ENCODE measurements at places on chromosomes 5 and 9.

GRCh38 chr9:36402536-36402935 lies 2.5 kb upstream of the RNF38 start:
- DNase-seq: no peak

- no peak for DNase-seq
These were observed 146.1 kb upstream of the RAI14 start for GRCh38 chr5:34510002-34510401.

- DNase-seq: no peak
These were observed 70.8 kb downstream of the PSMB7 start for GRCh38 chr9:124344291-124345050.

- DNase-seq: no peak
These were observed 1.6 kb downstream of the LIFR start for GRCh38 chr5:38554861-38555260.

DNA sequence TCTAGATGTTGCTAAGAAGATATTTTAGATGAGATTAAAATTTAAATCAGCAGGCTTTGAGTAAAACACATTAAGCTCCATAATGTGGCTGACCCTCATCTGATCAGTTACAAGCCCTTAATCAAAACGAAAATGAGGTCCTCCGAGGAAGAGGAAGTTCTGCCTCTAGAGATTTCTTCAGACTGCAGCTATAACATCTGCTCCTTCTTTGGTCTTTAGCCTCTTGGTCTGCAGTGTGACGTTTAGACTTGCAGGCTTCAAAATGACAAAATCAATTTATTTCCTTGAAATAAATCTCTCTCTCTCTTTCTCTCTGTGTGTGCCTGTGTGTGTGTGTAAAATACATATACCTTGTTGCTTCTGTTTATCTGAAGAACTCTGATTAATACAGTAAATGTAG lies 1429.8 kb upstream of the CDH9 start:
- DNase-seq: no peak

DNA sequence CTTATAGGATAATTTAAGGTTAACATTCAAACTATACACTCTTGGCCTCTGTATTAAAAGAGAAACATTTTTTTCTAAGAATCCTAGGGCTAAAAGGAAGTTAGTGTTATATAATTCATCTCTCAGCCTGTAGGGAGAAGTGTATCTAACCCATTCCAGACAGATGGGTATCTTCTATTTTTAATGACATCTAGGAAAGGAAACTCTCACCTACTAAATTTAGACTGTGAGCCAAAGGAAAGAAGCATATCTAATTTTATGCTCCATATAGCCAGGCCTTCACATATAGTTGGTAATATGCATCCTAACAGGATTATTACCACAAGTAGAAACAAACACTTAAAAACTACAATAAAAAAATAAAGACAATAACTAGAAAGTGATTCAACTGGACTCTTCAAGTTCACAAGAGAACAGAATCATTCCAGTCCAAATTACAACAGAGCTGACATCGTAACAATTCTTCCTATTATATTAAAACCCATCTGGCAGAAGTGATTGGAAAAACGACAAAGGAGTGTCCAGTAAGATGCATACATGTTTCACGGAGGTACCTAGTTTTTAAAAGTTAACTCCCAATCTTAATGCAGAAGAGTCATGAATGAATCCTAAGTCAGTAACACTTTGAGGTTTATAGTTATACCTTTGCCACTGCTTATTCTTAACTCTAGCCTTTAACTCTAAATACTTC lies 39.4 kb downstream of the SCAI start:
- no peak for DNase-seq

DNA sequence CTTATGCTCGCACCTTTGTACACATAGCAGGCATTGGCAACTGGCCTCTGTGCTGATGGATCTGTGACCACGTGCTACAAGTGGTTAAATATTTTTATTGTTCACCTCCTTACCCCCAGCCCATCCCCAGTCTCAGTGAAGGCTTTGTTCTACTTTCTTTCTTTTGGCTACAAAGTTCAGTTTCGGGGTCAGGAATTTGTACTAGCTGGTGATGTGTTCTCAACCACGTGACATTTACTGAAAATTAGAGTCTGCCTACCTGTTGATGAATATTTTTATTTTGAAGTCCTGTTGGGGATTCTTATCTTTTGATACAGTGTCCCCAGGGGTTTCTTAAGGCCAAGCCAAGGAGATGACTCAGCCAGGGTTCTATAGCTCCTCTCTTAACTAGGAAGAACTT lies 47.8 kb downstream of the C9orf57 start:
- no peak for DNase-seq
